ENCODE measurements at places on chromosomes 1 and 21.

GRCh38 chr1:164256456-164256855 lies 302.5 kb upstream of the PBX1 start:
- no peak for DNase-seq

GRCh38 chr1:196732526-196732925 lies 42.1 kb upstream of the CFHR3 start:
- DNase-seq = no peak

- DNase-seq = peak; percentile 13
These were observed 30.9 kb upstream of the TAL1 start for GRCh38 chr1:47262787-47263413.

DNA sequence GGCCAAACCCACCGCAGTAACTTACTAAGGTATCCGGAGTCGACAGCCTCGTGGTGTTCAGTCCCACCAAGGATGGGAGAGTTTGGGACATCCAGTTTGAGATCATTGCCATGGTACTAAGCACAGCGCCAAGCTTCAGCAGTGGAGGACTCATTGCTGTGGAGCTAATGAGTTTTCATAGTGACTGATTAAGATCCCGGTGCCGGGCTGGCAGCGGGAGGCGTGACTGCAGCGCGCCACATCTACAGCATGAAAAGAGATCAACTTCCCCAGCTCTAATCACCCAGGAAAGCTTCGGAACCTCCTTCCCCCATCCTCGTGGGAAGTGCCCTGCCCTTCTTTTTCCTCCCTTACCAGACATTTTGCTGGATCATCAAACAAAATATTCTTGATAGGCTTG lies 149.9 kb downstream of the OLFM3 start:
- no peak for DNase-seq

DNA sequence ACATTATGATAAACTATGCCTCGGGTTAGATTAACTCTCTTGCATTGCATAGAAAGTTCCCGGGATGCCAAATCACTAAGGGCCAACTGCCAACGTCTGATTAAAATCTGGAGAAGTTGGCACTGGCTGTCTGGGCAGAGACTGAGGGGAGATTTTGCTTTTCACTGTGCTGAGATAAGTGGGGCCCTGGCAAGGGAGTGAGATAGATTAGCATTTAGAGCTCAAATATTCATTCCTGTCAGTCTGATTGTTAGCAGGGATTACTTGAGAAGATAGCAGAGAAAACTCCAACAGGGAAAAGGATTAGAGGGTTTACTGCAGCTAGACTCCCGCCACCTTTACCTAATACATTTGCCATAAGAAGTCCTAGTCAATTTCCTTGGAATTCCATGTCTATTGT lies 714.1 kb upstream of the CHRM3 start:
- DNase-seq = no peak

DNA sequence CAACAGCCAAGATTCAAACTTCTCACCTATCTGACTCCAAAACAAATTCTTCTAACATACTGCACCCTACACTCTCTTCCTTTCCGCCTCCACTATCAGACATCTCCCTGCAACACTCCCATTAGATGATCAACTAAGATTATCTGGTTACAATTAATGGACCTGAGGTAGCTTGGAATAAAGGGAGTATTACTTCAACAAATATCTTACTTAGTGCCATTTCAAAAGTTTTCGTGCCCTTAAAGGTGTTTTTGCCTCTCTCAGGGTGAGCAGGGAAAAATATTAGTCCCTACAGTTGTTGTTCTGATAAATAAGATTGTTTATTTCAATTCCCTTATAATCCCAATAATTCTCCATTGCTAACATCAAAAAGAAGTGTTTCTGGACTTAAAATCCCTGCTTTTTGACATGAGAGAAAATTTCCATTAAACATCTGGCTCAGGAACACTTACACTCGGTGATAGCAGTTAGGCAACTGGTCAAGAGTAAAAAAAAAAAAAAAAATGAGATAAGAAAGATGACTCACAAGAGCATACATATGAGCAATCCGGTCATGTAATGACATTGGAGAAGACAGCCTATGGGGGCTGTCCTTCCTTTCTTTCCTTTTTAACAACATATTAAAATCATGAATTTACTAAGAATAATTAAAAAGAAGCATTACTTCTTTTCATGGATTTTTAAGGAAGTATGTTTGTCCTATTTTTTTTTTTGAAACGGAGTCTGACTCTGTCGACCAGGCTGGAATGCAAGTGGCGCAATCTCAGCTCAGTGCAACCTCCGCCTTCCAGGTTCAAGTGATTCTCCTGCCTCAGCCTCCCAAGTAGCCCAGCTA lies 7.6 kb downstream of the RSBN1 start:
- DNase-seq = no peak
